ENCODE measurements at places on chromosomes 4 and X.

DNA sequence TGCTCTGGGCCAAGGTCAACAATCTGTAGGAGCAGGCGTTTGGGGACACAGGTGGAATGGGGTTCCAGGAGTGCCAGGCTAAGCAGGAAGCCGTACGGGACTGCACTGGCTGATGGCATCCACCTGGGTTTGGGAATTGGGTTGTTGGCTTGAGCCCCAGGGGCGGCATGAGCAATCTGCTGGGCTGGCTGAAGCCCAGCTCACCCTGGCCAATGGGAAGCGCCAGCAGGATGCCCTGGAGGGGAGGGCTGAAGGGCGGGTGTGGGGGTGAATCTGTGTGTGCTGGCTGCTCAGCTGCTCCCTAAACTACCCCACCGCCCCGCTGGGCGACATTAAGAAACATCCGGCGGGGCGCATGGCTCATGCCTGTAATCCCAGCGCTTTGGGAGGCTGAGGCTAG lies 8.9 kb upstream of the RGS12 start:
- DNase-seq: no peak

- peak; percentile 8 for DNase-seq
Measured at GRCh38 chr4:6984612-6985425, 58.4 kb upstream of the TADA2B start.

DNA sequence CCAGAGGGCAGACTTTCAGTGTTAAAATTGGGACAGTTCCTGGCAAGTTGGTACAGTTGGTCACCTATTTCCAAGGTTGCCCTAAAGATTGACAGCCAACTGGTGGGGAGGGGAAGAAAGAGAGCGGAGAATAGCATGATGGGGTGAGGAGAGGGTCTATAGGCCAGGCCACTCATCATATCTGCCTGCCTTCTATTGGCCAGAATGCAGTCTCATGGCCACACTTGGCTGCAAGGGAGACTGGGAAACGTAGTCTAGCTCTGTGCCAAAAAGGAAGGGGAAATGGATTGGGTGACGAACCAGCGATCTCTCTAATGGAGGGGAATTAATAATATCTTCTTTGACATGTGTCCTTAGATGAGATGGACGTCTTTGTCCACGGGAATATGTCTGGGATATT lies 197.4 kb upstream of the ATP6AP2 start:
- no peak for DNase-seq

- no peak for DNase-seq
Measured at GRCh38 chr4:98905839-98906238, 23.1 kb downstream of the EIF4E start.

- DNase-seq: no peak
Measured at GRCh38 chrX:105098201-105098600, 122.3 kb downstream of the TEX13A start.

- DNase-seq: no peak
Measured at GRCh38 chr4:16524911-16525554, 298.8 kb upstream of the TAPT1 start.

DNA sequence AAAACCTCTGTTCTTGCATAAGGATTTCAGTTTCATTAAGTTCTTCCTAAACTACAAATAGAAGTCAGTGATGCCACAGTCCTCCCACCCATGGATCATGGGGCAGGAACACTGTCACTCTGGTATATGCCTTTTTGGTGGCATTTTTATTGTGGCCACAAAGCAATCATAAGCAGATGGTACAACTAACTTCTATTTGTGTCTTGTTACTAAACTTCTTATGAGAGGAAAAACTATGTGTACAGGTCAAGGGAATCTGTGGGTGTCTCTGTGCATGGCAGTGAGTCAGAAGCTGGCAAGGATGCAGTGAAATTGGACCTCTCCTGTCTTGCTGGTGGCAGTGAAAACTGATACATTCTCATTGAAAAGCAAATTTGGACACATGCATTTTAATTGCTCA lies 245.0 kb upstream of the GPC4 start:
- no peak for DNase-seq

DNA sequence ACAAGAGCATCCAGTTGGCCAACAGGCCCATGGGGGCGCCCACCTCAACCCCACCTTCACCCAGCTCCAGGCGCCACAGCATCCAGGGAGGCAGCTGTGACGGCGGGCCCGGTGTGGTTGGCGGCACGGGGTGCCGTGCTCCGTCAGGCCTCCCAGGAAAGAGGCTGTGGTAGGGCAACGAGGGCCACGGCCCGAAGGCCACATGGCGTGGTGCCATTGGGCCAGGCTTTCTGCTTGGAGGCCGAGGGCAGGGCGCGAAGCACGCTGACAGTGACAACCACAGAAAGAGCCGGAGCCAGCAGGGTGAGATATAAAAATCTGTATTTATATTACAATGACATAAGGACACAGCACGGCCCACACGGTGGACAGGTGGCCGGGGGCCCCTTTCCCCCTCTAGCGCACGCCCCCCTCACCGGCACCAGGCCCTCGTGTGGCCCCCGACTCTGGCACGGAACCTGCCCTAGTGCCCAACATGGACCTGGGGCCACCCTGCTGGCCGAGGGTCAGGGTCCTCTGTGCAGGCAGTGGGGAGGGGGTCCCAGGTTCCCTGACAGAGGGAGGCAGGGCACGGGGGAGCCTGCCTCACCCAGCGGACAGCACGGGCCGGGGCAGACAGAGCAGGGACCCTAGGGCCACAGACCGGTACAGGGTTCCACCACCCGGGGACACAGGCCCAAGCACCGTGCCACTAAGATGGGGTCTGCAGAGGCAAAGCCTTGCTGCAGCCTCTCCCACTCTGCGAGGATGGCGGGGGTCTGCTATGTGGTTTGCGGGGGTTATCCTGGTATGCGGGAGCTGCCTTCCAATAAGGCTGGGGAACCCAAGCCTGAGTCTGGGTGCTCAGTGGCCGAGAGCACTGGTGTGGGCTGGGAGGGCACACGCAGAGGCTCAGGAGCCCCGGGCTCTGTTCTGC lies 5.5 kb upstream of the HAUS3 start:
- no peak for DNase-seq

GRCh38 chrX:55480390-55481062 lies 9.1 kb downstream of the USP51 start:
- DNase-seq: no peak

GRCh38 chr4:147012059-147012707 lies 66.5 kb upstream of the TTC29 start:
- DNase-seq: no peak

- no peak for DNase-seq
Measured at GRCh38 chr4:169690787-169691186, 67.0 kb downstream of the HPF1 start.

- no peak for DNase-seq
Measured at GRCh38 chr4:67674098-67674497, 26.9 kb downstream of the UBA6 start.

DNA sequence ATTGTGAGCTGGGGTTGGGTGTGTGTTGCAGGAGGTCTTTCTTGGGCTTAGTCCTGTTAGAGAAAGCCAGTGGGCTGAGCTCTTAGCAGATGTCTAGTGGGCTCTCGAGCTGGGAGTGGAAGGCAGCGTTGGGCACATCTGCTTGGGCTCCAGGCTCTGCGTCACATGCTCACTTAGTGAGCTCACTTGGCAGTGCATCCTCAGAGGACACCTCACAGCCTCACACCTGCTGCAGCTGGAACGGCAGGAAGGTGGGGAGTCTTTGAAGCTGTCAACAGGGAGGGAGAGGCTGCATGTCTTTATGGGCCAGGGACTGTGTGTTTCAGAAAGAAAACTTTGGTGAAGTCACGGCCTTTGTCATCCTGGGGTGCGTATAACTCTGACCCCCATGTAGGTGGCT lies 82.2 kb downstream of the PSAPL1 start:
- no peak for DNase-seq

GRCh38 chrX:10749113-10749512 lies 128.7 kb upstream of the MID1 start:
- DNase-seq: no peak

DNA sequence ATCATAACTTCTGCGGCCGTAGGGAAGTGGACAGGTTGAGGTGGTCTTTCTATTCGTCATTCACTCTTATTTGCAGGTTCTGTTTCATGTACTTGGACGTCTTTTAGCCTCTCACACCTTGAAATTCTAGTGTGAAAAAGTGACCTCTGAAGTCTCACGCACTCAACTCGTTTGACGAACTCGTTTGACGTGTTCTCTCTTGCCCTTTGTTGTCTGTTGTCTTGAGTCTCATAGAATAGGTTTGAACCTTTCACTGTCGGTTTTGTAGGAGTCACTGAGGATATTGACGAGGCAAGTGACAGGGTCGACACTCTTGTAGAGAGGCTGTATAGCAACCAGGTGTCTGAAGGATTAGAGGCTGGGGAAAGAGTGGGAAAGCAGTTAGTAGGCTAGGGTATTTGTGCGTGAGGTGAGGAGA lies 1.1 kb upstream of the PGRMC2 start:
- DNase-seq: peak; percentile 58

- DNase-seq: no peak
Measured at GRCh38 chr4:110510955-110511544, 35.1 kb downstream of the ENPEP start.

DNA sequence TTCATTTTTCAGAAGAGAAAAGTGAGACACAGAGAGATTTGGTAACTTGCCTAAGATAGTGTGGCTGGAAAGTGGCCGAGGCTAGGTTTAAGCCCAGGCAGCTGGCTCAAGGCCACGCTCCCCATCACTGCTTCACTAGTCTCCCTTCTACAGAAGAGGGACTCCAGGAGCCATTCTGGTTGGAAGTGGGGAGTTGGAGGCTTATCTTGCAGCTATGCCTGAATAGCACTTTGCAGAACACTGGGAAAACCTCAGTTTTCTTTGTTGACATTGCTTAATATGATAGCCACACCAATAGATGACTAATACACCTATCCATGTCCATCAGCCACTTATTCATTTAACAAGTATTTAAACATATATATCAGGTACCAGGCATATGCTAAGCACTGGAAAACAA lies 18.5 kb downstream of the LRRC66 start:
- no peak for DNase-seq

DNA sequence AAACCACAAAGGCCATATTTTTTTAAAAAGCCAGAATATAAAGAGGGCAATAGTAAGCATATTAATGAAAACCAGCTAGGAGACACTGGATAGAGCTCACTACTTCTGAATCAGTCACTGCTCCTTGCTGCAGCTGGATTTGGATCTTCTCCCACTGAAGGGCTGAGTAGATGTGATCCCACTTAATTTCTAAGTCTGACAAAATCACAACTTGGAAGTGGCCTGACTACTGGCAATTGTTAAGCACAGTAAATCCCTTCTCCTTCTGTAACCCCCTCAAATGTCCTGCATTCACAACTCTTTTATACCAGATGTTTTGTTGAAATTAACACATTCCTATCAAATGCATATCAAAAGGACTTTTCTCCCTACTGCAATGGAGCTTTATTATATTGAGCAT lies 72.9 kb downstream of the AMMECR1 start:
- DNase-seq: no peak

- no peak for DNase-seq
Measured at GRCh38 chr4:73021634-73022033, 47.9 kb downstream of the COX18 start.

GRCh38 chr4:154348657-154349056 lies 142.9 kb downstream of the DCHS2 start:
- no peak for DNase-seq

GRCh38 chr4:38279650-38280322 lies 319.6 kb downstream of the PTTG2 start:
- no peak for DNase-seq

DNA sequence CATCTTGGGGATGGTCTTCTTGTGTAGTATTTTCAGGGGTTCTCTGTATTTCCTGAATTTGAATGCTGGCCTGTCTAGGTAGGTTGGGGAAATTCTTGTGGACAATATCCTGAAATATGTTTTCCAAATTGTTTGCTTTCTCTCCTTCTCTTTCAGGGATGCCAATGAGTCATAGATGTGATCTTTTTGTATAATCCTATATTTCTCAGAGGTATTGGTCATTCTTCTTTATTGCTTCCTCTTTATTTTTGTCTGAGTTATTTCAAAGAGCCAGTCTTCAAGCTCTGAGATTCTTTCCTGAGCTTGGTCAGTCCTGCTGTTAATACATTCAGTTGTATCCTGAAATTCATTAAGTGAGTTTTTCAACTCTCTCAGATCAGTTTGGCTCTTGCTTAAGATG lies 73.1 kb downstream of the MAMLD1 start:
- DNase-seq: no peak

DNA sequence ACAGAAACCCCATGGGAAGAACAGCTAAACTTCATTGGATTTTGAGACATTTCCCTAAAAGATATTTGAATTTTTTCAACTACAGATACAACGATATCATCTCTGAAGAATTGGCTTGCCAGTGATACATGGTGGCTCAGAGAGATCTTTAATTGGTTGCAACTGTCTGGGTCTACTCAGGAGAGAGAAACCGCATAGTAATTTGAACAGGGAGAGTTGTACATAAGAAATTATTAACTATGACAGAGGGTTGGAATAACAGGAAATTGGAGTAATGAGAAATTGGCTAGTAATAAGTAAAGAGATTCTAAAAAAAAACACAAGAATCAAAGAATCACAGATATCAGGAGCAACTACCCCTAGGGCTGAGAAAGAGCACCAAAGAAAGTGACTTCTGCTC lies 118.4 kb downstream of the KLHL13 start:
- DNase-seq: no peak

GRCh38 chr4:91298156-91298700 lies 1005.5 kb upstream of the GRID2 start:
- DNase-seq: no peak

DNA sequence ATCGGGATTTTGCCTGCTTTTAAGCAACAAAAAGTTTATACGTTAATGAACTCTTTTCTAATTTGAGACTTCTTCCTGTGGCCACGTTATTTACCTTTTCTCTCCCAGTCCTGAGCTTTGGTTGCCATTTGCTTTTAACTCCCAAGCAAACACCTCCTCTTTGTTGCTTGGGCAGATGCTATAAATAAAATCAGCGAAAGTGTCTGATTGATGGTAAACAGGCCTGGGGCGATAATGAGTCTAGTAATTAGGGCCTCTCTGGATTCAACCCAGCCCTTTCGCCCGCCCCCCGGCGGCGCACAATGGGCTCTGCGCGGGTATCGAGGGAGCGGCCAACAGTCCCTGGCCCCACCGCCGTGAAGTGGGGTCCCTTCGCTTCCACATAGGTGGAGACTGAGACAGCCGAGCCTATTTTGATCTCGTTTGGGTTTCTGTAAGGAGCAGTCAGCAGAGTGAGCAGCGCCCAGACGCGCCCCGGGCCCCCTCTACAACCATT lies 790 bp downstream of the CLGN start:
- DNase-seq: no peak

DNA sequence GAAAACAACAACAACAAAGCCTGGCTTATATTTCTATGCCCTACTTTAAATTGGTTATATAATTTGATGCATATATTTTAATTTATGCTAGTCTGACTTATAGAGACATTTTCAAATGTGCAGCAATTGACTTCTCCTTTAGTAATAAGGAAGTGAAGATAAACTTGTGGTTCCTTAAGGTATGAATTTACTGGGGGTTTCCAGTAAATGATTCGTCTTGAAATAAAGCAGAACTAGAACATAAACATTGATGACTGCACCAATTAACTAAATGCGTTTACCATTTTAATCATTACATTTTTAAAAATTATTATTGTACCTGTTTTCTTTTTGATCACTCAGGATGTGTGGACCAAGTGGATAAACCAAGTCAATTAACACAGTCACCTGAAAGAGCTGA lies 99.6 kb upstream of the CCSER1 start:
- peak; percentile 6 for DNase-seq

- no peak for DNase-seq
Measured at GRCh38 chr4:57691370-57691769, 581.2 kb upstream of the IGFBP7 start.
